Fibroblast of skin of right biceps (primary cell): ENCODE measurements at places on chromosomes 3 and 15.

- no peak for DNase-seq
Measured at GRCh38 chr3:168859574-168859973, 763.9 kb upstream of the GOLIM4 start.

DNA sequence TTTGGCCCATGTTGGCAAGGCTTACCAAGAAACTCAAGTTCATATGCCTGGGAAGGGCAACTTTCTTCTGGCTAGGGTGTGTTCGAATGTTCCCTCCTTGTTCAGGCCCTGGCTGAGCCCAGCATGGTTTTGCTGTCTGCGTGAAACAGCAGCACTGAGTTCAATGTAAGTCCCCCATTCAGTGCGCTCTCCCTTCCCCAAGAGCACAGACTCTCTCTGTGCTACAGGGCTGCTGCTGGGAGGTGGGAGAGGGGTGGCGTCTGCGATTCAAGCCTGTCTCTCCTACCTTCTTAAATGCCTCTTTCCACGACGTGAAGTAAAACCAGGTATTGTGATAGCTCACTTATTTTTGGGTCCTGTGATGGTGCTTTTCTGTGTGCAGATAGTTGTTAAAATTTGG lies 289.3 kb upstream of the GOLIM4 start:
- DNase-seq = no peak

DNA sequence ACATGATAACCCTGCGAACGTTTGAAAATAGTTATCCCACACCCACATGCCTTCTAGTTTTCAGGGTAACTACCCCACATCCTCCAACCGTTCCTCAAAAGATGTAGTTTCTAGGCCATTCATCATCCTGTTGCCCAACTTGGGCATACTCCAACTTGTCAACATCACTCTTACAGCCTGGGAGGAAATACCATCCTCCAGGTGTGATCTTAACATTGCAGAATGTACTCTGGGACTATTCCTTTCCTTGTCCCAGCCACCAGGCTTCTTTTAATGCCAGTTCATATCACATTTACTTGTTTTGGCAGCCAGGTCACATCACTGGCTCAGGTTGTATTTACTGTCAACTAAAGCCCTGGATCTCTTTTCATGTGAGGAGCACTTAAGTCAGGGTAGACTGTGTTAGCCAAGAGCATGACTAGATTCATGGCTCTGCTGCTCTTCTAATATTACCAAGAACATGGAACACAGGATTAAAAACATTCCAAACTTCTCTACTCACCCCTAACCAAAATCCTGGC lies 4.0 kb upstream of the DENND6A start:
- DNase-seq = peak; percentile 34

GRCh38 chr3:152190636-152191183 lies 78.0 kb upstream of the MBNL1 start:
- no peak for DNase-seq

- DNase-seq = no peak
Measured at GRCh38 chr3:175447521-175447920, 588.4 kb downstream of the NAALADL2 start.
